ENCODE measurements at places on chromosomes 11 and 22. TPM values are rescaled to one million over a fixed set of nuclear protein-coding genes. Genes with fewer than 3 reads are reported as not detected.
A peak's percentile ranks its signal among the peaks of the same experiment; 100 is the strongest.

DNA sequence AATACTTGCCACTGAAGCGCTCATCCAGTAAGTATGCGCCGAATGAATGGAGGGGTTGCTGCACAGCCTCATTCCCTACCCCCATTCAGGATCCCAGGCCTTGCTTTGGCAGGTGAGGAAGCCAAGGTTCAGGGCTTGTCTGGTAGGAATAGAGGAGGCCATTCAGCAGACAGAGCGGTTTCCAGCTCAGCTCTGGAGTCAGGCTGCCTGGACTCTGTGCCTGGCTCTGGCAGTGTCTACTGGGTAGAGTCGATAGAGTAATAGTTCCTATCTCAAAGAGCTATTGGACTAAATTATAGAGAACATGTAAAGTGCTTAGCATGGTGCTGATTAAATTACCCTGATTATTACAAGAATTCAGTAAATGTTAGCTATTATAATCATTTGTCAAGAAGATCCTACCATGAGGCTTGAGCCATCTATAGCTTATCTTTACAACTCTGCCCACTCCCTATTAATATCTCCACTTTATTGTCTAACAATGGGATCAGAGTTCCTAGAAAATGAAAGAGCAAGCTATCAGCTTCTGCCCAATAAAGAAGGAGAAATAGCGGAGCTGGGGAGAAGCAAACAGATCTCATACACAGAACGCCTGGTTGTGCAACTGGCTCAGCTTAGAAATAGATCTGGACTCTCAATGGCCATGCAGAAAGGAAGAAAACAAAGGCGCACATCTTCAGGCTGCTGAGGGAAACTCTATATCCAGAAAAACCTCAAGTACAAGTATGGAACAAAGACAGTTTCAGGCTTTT, 6.6 kb upstream of the SNX32 start:
- DNase-seq = no peak
- H3K27ac ChIP-seq = no peak overlapping the region
- no peak overlapping the region for H3K4me3 ChIP-seq
- H3K4me1 ChIP-seq = peaks cover 14% of the 10 kb centered on the region
- H3K27me3 ChIP-seq = no peaks in the 10 kb centered on the region

GRCh38 chr22:50544078-50544745, 1.5 kb upstream of the KLHDC7B start:
- H3K4me1 ChIP-seq = peaks cover 31% of the 10 kb centered on the region
- H3K36me3 ChIP-seq = no peaks in the 10 kb centered on the region
- peaks cover 23% of the 10 kb centered on the region for H3K27me3 ChIP-seq
- peak overlapping the region; percentile 22 for H3K27ac ChIP-seq
- DNase-seq = peak; percentile 79
- no peak overlapping the region for H3K4me3 ChIP-seq

ZNF215 gene
- total RNA-seq = 4.9 TPM

ENTHD1 gene
- not detected for total RNA-seq

GRCh38 chr22:22022255-22022840, 39.8 kb upstream of the TOP3B start:
- no peaks in the 10 kb centered on the region for H3K4me1 ChIP-seq
- H3K4me3 ChIP-seq = no peak overlapping the region
- no peak overlapping the region for H3K27ac ChIP-seq

GRCh38 chr11:64120951-64121569, 44.9 kb downstream of the MACROD1 start:
- H3K4me1 ChIP-seq = peaks cover 36% of the 10 kb centered on the region
- H3K27ac ChIP-seq = no peak overlapping the region
- no peaks in the 10 kb centered on the region for H3K27me3 ChIP-seq

DNA sequence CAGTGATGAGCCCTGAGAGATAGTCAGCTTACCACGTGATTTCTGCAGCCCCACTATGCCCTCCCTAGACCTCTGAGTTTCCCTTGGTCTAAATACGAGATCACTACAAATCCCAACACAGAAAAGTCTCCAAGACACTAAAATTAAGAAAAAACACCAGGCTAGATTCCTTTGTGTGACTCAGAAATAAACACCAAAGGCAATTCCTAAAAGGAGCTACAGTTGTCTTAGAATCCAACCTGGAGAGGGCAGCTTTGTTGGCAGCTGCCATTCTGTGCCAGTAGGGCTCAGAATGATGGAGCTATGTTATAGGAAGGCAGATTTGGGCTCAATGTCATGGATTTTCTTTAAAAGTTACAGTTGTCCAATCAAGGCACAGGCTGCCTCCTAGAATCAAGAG, 37.1 kb upstream of the HMGXB4 start:
- no peaks in the 10 kb centered on the region for H3K4me1 ChIP-seq
- H3K27me3 ChIP-seq = no peaks in the 10 kb centered on the region
- no peak for DNase-seq
- H3K36me3 ChIP-seq = no peaks in the 10 kb centered on the region
- H3K27ac ChIP-seq = no peak overlapping the region

PAMR1 gene
- total RNA-seq = 3.6 TPM

CATSPERZ gene
- total RNA-seq = not detected

DNA sequence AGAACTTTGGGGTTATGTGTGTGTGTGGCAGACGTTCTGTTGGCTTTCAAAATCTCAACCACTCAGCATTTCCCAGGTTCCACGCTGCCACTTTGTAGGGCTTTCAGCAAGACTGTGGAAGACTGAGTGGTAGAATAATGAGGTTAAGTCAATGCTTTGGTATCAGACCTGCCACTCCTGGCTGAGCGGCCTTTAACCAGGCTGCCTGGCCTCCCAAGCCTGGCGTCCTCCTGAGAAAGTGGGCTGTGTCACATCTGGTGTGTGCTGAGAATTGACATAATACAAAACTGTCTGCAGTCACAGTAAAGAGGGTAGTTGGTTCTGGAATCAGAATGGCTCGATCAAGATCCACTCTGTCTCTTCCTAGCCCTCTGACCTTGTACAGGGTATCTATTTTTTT, 126.5 kb downstream of the DBX1 start:
- no peaks in the 10 kb centered on the region for H3K27me3 ChIP-seq
- no peaks in the 10 kb centered on the region for H3K36me3 ChIP-seq
- DNase-seq = peak; percentile 78
- peak overlapping the region; percentile 51 for H3K27ac ChIP-seq
- no peak overlapping the region for H3K4me3 ChIP-seq

- DNase-seq = no peak
- H3K36me3 ChIP-seq = no peaks in the 10 kb centered on the region
- no peaks in the 10 kb centered on the region for H3K27me3 ChIP-seq
- no peaks in the 10 kb centered on the region for H3K4me1 ChIP-seq
- H3K27ac ChIP-seq = no peak overlapping the region
These were observed 72.2 kb downstream of the TSPAN18 start for GRCh38 chr11:44799012-44799411.

- no peak overlapping the region for H3K4me3 ChIP-seq
- peaks cover 15% of the 10 kb centered on the region for H3K4me1 ChIP-seq
- no peak for DNase-seq
- no peaks in the 10 kb centered on the region for H3K27me3 ChIP-seq
- H3K36me3 ChIP-seq = peaks cover 7% of the 10 kb centered on the region
- H3K27ac ChIP-seq = no peak overlapping the region
These were observed 4.9 kb downstream of the PTDSS2 start for GRCh38 chr11:454801-455565.

DNA sequence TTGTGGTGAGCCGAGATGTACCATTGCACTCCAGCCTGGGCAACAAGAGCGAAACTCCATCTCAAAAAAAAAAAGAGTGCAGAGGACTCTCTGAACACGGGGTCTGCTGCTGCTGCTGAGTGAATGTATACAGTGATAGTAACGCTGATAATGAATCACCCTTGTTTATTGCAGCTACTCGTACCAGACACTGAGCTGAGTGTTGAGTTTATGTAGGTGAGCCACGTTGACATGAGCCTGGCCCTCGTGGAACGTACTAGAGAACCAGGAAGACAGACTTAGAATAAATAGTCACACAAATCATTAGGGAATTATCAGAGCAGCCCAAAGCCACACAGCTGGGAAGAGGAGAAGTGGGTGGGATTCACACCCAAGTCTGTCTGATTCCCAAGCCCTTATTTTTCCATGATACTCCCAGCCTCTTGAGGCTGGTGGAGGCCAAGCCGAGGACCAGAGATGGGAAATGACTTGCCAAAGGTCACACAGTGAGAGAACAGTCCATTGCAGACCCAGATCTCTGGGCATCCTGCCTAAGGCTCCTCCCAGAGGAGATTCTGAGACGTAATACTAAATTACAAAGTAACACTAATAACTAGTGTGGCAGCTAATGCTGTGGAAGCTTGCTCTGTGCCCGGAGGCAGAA, 34.8 kb downstream of the MB start:
- no peaks in the 10 kb centered on the region for H3K36me3 ChIP-seq
- peaks cover 4% of the 10 kb centered on the region for H3K4me1 ChIP-seq
- no peak overlapping the region for H3K4me3 ChIP-seq
- H3K27ac ChIP-seq = peak overlapping the region; percentile 33
- no peaks in the 10 kb centered on the region for H3K27me3 ChIP-seq
- DNase-seq = no peak

DNA sequence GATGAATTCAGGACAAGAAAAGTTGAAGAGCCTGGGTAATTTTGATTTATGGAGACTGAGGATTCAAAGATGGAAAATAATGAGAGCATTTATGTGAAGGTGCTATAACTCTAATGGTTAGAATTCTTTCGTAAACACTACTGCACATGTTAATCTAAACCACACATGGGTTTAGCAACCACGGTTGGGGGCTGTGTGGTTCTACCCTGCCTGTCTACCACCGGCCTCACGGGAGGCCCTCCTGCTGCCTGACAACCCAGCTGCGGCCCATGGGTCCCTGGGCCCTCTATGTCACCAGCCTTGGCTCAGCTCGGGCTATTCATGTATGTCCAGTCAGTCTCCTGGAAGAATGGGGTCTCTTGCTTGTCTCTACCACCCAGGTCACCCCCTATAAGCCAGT, 68.5 kb upstream of the ARFGAP3 start:
- no peaks in the 10 kb centered on the region for H3K36me3 ChIP-seq
- peaks cover 92% of the 10 kb centered on the region for H3K4me1 ChIP-seq
- DNase-seq = no peak
- no peaks in the 10 kb centered on the region for H3K27me3 ChIP-seq

DNA sequence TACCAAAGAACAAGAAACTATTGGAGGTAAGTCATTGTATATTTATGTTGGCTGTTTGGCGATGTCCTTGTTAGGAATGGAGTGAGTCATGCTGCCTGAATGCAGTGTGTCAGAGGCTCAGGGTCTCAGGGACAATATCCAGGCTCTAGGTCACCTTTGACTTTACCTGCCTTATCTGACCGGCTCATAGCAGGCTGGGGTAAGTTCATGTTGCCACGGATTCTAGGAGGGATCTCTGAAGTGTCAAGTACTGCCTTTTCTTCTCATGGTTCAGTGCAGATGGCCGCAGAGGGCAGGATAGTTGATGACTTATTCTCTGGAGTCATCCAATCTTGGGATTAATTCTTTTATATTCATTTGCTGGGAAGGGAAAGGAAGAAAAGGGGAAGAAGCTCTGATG, 53.2 kb downstream of the SPON1 start:
- DNase-seq = no peak
- no peaks in the 10 kb centered on the region for H3K36me3 ChIP-seq
- H3K4me3 ChIP-seq = no peak overlapping the region
- H3K27ac ChIP-seq = no peak overlapping the region
- no peaks in the 10 kb centered on the region for H3K27me3 ChIP-seq

- no peak overlapping the region for H3K4me3 ChIP-seq
- no peak overlapping the region for H3K27ac ChIP-seq
- H3K4me1 ChIP-seq = no peaks in the 10 kb centered on the region
- no peaks in the 10 kb centered on the region for H3K27me3 ChIP-seq
These were observed 17.0 kb downstream of the FADS3 start for GRCh38 chr11:61874377-61874809.

CDC42BPG gene
- total RNA-seq = 18.9 TPM

DNA sequence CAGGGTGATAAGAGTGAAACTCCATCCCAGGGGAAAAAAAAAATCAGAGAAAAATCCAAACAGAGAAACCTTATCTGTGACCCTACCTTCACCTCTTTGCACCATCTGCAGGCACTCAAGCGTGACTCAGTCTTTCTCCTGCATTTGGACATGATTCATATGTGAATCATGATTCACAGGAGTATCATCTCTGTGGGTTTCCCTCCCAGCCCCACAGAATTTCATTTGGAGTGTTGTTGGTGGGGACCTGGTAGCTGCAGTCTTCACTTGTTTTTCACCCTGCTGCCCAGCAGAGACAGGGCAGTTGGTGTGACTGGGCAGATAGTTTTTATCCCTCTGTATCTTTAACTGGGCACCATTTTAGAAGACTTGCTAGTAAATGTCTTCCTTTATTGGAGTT, 75.7 kb downstream of the DEPDC5 start:
- no peaks in the 10 kb centered on the region for H3K27me3 ChIP-seq
- no peak overlapping the region for H3K4me3 ChIP-seq
- H3K27ac ChIP-seq = no peak overlapping the region
- DNase-seq = peak; percentile 17
- no peaks in the 10 kb centered on the region for H3K36me3 ChIP-seq

Measured in body of pancreas (tissue), 4 donors.